ENCODE measurements at places on chromosomes 2 and 18. TPM values are rescaled to one million over a fixed set of nuclear protein-coding genes. Genes with fewer than 3 reads are reported as not detected.

DNA sequence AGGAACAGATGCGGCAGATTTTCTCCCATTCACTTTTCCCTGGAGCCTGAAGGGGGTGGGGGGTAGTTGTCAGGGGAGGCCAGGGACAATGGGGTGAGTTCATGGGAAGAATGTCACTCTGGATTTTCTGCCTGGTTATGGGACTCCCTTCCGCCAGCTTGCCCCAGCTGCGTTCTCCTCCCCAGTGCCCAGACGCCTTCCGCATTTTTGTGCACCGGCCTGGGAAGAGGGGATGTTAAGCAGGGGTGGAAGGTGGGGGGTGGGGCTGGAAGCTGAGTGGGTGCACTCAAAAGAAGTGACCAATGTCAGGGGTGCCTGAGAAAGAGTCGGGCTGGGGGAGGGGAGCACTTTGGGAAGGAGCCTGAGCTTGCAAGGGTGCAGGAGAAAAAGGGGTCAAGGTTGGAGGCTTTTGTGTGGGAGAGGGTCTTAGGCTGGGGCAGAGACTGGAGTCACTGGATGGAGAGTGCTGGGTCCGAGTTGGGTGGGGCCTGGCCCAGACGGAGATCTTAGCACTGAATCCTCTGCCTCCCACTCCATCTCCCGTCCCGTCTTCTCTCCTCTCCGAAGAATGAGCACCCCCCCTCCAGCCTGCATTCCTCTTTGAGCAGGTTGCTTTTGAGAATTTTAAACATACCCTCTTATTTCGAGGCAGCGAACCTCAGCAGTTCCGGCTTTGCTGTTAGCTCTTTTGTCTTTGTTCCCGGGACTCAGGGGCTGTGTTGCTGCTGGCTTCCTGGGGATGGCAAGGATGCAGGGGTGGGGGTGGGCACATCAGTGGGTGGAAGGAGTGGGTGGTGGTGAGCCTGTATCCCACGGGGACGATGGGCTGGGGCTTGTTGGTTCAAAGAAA lies 2.7 kb downstream of the IGFBP2 start:
- no peak for DNase-seq

DNA sequence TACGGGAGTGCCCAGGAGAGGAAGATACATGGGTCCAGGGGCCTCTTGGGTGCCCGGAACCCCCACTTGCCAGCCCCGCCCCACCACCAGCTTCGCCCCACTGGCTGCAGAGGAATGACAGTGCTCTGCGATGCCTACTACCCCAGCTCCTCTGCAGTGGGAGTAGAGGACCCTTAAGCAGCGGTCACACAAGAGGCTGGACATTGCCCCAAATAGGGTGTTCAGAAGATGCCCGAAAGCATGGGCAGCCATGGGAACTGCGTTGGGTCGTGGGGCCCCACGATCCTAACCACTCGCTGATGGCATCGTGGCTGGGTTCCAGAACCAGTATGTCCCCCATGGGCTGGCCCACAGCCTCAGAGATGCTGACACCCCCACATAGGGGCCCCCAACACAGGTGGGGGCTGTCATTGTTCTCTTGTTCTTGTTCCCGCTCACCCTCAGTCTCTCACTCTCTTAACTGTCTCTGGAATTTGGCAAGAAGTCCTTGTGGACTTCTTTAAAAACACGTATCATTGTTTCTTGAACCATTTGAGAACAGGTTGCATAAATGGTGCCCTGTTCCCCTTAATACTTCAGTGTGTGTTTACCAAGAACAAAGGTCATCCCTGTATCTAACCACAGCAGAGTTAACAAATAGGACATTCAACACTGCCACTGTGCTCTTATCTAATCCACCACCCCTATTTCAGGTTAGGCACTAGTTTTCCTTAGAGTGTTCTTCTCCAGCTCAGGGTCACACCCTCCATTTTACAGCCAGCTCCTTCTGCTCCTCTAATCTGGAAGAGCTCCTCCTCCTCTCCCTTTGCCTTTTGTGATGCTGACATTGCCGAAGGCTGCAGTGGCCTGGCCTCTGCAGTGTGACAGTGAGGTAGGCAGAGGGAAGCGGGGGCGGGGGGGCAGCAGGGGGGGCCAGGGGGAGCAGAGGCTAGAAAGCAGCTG lies 76.3 kb downstream of the STPG4 start:
- DNase-seq: no peak

GRCh38 chr18:12271376-12272235 lies 17.4 kb downstream of the CIDEA start:
- DNase-seq: no peak

Gene FZD7
- total RNA-seq: 0.73 TPM

Gene COL6A3
- 1.7 TPM for total RNA-seq
